ENCODE measurements at places on chromosomes 5 and 9.

DNA sequence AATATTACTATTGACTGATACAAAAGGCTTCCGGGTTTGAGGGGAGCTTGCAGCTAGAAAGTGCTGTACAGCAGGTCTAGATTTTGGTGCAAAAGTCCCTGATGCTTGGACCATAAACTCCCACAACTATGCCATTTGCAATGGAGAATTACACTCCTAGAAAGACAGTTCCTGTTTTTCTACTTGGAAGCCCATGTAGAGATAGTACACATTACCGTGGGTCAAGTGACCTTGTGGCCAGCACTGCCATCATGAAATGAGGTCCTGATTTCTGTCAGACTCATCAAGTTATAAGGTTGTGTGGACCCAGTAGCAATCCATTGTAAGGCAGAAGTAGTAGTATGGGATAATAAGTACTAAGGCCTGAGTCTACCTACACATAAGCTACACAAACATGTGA is 42.8 kb upstream of the TNFSF8 start:
- no peak for DNase-seq

- no peak for DNase-seq
Measured at GRCh38 chr5:143593723-143594122, 190.2 kb upstream of the NR3C1 start.

DNA sequence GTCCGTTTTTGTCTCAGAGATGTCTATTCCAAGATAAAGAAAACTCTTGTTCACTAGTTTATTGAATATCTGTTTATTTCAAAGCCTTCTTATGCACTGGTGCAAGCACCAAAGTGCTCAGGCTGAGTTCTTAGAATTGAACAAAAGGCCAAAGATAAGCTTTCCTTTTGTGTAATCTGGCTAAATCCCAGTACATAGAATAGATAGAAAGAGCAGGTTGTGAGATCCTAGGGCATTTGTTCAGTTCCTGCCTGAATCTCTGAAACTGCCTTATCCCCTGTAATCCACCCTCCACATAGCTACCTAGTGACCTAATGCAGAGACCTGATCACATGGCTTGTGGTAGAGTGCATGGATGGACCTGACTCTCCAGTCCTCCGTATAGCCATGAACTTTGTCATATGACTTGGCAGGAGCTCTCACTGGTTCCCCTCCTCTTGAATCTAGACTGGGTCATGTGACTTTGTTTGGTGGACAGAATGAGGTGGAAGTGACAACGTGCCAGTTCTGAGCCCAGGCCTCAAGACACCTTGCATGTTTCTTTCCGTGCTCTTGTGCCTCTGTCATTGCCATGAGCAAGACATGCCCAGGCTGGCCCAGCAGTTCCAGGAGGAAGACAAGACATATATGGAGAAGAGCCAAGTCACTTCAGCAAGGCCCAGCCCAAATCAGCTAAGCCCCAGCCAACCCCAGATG is 139.3 kb upstream of the SHB start:
- DNase-seq: no peak

DNA sequence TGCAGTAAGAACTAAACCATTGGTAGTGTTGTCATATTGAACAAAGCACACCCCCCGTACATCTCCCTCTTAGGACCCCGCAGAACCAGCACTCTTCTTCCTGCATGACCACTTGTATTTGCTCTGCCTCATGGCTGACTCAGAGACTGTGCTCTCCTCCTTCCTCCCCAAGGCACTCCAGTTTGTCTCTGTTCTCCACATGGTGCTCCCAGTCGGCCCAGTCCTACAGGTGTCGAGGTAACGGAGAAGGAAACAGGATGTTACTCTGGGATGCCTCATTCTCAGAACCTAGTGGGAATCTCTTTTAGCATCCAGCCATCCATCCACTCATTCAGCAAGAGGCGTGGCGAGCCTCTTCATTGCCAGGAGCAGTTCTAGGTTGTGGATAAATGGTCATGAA is 97.0 kb upstream of the NIPAL4 start:
- no peak for DNase-seq

GRCh38 chr5:58543723-58544122 is 39.2 kb upstream of the RAB3C start:
- no peak for DNase-seq

- no peak for DNase-seq
Measured at GRCh38 chr5:10106806-10107205, 142.9 kb downstream of the ATPSCKMT start.

DNA sequence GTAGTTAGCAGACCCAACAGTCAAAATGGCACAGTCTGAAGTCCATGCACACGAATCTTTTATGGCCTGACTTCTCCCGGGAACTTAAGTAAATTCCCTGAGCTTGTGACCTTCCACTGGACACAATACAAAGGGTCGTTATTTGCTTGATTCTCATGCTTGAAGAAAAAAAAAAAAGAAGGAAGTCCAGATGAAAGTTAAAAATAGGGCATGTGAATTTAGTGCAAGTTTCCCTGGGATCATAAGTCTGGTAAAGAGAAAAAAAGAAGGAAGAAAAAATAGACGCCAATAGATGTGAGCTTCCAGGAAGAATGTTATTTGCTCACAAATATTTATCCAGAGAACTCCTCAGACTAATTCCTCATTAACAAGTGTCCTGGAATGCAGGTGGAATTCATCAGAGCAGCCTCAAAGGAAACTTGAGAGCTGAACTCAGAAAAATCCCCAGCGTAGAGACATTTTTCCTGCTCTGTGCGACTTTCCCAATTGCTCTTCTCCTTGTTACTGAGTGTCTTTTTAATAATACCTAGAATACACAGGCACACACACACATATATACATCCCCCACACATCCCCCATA is 616.3 kb downstream of the EBF1 start:
- no peak for DNase-seq

- no peak for DNase-seq
Measured at GRCh38 chr5:50923768-50924494, 257.5 kb downstream of the PARP8 start.

All from CD4-positive, alpha-beta T cell treated with Interleukin-15 for 4 hours (primary cell).